ENCODE measurements at places on chromosomes 5 and 9.

DNA sequence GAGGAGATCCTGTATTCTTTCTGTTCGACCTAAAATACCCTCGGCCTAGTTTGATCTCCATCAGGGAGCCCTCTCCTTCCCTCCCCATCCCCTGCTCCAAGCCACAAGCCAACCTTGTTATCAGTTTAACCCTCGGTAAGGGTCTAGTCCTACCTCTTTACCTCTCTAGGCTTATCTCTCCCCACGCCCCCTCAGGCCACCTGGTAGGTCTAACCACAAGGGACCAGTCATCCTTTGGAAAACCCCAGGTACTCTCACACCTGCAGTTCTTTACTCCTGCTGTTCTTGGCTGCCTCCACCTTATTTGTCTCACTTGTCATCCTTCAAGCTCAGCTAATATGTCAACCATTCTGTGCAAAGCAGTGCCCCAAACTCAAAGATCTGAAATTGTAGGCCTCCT lies 78.7 kb downstream of the RAD23B start:
- no peak for DNase-seq

- no peak for DNase-seq
These were observed 5.6 kb downstream of the WNK2 start for GRCh38 chr9:93189369-93190132.

- DNase-seq, result no peak
These were observed 454.2 kb upstream of the SGCD start for GRCh38 chr5:155872629-155873220.

DNA sequence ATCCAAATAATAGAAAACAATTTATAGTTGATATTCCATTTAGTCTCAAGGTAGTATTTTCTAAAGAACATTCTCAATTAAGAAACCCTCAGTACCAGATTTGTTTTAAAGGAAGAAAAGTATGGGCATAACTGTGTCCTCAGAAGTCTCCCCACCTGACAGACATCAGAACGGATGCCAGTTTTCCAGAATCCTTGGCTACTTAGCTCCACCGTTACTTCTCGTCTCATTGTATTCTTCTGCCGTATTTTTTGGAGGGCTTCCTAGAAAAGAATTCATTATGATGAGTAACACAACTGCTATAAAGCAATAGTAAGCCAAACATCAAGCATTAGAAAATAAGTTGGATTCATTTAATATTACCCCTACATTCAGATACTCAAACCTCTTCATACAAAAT lies 67.8 kb downstream of the DROSHA start:
- DNase-seq, result no peak

DNA sequence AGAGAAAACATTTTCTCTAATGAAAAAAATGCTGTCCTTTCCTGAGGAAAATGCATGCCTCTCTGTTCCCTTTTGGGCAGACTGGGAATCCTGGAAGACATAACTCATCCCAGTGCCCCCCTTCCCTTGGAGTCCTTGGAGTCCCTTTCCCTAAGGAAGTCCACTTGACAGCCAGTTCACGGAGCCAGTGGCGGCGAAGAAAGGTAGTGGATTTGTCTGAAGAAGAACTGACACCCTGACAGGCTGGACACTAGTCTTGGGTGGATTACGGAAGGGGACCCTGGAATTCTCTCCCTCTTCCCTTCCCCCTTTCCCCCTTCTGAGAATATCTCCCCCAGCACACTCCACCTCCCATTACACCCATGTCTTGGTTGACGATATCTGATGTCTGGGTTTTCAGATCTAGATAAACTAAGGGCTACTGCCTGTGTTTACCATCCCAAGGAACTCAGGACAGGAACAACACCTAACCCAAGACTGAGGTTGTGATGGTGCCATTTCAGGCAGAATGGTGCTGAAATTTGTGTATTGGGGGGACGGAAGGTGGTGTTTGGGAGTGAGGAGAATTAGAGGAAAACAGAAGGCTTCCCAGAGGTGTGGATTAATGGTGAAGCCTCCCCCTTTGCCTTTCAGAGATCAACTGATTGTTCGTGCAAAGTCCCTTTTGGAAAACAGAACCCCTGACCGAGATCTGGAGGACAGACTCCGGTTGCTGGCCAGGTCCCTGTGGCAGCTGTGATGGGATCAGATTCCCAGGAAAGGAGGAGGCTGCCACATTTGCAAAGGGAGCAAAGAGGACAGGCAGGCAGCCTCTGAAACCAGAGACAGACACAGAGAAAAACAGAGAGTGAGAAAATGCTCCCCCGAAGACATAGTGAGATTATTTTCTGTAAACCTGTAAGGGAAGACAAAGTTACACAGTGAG lies 704 bp downstream of the SPARC start:
- no peak for DNase-seq

DNA sequence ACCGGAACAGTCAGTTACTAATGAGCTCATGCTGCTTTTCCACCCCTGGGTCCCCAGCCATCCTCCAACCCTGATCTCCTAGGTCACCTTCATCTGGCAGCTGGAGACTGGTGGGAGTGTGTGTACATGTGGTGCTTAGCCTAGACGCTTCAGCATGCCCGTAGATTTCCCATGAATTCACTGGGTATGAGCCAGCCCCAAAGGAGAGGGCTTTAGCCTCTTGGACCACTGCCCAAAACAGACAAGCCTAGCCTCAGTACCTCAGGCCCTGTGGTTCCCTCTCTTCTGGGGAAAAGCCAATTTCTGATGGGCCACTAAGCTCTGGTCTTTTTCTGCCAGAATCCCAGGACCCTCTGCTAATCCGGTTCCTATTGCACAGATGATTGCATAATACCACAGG lies 48.0 kb upstream of the ASTN2 start:
- no peak for DNase-seq

DNA sequence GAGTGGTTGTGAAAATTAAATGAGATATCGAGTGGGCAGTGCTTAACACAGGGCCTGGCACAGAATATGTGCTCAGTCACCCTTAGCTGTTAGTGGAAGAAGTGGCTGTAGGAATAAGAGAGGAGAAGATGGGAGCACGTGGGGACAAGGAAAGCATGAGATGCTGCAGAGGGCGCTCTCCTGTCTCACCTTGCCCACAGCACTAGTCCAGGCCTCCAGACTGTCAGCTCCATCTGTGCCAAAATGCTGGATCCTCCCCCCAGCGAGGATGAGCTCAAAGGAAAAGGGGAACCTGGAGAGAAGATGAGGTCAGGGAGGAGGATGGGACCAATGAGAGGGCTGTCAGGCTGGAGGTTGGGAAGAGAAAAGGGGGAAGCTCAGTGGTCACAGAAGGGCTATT lies 12.5 kb downstream of the ARAP3 start:
- no peak for DNase-seq

DNA sequence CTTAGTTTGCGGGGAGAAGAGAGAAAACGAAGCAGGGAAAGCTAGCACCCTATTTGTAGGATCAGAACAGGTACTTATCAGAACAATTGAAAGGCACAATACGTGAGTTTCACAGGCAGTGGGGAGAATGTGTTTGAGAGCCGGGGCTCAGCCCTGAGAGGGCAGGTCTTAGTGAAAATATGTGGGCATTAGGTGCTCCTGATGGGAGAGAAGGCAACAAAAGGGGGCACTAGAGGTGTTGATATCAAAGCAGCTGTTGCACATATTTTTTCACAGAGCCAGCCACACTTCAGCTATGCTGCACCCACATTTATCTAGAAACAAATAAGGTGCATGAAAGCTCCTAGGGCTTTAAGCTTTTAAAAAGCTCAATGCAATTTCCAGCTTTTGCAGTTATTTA lies 99.7 kb upstream of the MAN2A1 start:
- no peak for DNase-seq

DNA sequence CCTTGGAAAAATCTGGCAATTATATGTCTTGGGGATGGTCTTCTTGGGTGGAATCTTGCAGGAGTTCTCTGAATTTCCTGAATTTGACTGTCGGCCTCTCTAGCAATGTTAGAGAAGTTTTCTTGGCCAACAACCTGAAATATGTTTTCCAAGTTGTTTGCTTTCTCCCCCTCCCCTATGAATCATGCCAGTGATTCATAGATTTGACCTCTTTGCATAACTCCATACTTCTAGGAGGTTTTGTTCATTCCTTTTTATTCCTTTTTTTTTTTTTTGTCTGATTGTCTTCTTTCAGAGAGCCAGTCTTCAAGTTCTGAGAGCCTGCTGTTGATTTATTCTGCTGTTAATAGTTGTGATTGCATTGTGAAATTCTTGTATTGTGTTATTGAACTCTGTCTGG lies 56.7 kb upstream of the SLC44A1 start:
- DNase-seq, result no peak

- no peak for DNase-seq
These were observed 29.0 kb upstream of the MYORG start for GRCh38 chr9:34405719-34406118.

DNA sequence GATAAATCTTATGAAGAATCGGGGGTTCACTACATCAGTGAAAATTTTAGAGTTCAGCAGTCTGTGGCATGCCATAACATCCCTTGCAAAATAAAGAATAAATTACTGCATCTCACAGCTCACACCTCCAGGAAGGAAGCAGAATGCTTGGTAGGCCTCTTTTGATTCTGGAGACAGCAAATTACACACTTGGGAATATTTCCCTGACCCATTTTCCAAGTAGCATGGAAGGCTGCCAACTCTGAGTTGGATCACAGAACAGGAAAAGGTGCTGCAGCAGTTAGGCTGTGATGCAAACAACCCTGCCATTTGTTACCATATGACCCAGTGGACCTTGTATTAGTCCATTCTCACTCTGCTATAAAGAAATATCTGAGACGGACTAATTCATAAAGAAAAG lies 293.5 kb downstream of the ASTN2 start:
- no peak for DNase-seq

DNA sequence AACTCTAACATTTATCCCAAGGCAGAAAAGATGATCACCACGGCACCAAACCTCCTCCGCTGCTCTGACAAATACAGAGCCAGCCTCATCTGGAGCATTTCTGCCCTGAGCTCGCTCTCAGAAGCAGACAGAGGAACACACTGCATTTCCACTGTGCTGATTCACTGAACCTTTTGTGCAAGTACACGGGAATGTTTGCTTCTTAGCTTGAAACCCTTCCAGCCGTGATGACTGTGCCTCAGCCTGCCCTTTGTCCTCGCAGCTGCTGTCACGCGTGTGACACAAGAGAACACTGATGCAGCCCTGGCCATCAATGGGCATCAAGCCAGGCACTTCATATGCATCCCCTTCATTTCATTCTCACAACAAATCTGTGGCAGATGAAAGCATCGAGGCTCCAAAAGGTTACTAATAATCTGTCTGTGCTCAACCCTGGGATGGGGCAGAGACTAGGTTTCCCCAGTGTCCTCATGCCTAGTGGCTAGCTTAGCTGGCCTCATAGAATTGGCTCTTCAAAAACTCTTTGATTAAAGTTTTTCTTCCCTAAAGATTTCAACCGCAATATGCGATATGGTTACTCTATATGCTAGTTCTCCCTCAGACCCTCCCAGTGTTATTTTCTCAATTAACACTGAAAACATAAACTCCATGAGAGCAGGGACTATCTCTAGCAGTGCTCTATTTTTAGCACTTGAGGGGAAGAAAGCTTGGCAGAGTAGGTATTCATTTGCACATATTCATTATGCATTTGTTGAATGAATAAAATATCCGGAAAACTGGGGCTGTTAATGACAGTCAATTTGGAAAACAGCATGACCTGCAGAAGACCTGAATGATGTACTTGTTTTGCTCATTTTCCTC lies 7.3 kb downstream of the CDC14B start:
- no peak for DNase-seq

GRCh38 chr9:131111186-131111853 lies 14.1 kb upstream of the NUP214 start:
- DNase-seq, result no peak

DNA sequence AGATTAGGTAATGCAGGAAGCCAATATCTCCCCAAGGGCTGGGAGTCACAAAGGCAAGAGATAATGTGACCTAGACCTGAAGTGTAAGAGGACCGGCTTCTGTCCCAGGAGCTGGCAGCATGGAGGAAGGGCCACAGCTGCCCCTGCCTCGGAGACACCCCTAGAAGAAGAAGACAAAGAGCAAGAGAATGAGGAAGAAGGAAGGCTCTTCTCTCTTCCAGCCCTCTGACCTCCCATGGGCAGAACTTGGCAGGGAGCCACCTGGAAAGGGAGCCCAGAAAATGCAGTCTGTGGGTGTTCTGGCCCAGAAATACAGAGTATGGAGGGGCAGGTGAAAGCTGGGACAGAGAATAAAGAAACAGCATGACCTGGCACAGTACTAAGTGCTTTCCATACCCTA lies 151.0 kb downstream of the C5orf15 start:
- DNase-seq, result no peak

GRCh38 chr9:113737517-113738271 lies 138.4 kb upstream of the ZNF618 start:
- DNase-seq, result no peak

DNA sequence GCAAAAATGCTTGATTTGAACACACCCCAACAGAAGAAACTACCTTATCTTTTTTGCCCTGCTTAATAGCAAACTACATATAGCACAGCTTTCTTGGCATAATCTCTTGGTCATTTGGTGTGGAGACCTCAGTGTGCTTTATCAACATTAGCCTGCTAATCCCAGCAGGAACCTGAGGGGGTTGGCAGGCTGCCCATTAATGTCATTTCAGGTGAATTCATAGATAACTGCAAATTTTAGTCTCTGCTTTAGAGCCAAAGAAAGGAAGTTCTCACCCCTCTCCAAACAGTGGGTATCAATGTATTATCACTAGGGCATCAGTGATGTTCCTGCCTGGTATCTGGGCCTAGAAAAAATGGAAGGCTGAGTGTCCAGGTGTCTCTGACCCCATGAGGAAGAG lies 489.0 kb downstream of the NTRK2 start:
- DNase-seq, result no peak

DNA sequence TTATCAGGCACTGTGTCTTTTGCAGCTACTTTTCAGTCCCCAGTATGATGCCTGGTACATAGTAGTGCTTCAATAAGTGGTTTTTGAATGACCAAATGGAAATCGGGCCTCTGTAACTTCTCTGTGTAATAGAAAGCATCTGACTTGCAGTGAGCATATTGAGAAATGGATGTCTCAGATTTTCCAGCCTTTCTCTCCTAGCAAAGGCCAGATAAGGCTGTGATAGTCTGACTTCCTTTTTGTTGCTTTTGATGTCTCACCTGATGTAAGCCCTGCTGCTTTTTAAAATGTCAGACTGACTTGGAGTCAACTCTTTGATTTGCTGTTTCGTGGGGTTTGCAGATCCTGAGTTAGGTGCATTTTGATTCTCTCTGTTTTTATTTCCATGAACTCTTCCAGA lies 590.0 kb upstream of the ZNF608 start:
- DNase-seq, result no peak

DNA sequence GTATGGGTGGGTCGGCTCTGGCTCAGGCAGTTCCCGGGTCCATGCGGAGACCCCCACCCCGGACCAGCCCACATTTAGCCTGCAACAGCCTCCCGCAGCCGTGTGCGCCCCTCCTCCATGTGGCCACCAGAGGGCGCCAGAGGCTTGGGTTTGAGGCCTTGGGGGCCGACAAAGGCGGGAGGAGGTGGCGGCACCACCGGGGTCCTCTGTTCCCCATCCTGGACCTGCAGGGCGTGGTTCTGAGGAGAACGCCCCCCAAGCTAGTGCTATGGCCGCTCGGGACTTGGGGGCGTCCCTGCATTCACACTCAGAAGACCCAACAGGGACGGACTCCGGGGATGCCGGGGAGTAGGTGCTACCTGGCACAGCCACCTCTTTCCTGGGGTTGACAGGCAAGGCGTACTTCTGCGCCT lies 16.5 kb downstream of the ASS1 start:
- peak; percentile 69 for DNase-seq

- no peak for DNase-seq
These were observed 111.9 kb upstream of the FST start for GRCh38 chr5:53368516-53368915.

- DNase-seq, result no peak
These were observed 38.0 kb downstream of the MTMR12 start for GRCh38 chr5:32274548-32275395.

All from activated T-cell treated with anti-CD3 and anti-CD28 coated beads for 4 hours (primary cell).